Upper lobe of right lung (tissue), 1 donor: ENCODE measurements at places on chromosomes 7 and 10. TPM values are rescaled to one million over a fixed set of nuclear protein-coding genes. Genes with fewer than 3 reads are reported as not detected.
A peak's percentile ranks its signal among the peaks of the same experiment; 100 is the strongest.

DNA sequence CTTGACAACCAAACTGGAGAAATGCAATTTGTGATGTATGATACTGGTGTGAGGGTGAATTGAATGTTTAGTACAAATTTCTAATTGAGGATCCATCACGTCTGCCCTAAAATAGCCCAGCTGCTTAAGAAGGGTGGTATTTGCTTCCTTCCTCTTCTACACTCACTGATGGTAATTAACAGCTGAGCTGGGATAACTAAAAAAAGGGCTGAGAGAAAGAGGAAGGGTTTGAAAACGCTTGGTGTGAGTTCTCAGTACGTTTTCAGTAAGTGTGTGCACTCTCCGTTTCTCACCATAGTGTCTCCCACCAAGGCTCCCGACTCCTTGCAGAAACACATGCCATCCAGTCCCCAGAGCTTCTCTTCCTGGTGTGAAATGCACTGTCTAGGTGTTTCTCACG, 54.3 kb downstream of the MAP3K8 start:
- H3K4me1 ChIP-seq = peaks cover 7% of the 10 kb centered on the region
- no peak overlapping the region for H3K4me3 ChIP-seq
- DNase-seq = no peak
- H3K27me3 ChIP-seq = no peaks in the 10 kb centered on the region
- no peaks in the 10 kb centered on the region for H3K36me3 ChIP-seq
- H3K27ac ChIP-seq = no peak overlapping the region

DNA sequence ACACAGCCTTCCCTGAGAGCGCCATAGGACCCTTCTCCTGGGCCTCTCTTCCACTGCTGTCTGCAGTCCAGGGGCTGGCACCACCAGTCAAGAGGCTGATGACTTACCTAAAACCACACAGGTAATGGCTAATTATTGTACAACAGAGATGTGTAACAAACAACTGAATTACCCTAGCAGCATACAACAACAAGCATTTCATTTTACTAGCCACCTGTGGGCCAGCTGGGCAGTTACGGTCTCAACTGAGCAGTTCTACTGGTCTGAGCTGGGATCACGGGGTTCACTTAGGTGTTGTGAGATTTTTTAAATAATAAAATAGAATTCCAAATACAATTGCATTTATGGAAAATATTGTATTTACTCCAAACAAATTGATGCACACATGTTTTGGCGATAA, 431.9 kb downstream of the TNS3 start:
- H3K27ac ChIP-seq = no peak overlapping the region
- H3K4me1 ChIP-seq = peaks cover 33% of the 10 kb centered on the region
- no peak for DNase-seq
- no peaks in the 10 kb centered on the region for H3K27me3 ChIP-seq

DNA sequence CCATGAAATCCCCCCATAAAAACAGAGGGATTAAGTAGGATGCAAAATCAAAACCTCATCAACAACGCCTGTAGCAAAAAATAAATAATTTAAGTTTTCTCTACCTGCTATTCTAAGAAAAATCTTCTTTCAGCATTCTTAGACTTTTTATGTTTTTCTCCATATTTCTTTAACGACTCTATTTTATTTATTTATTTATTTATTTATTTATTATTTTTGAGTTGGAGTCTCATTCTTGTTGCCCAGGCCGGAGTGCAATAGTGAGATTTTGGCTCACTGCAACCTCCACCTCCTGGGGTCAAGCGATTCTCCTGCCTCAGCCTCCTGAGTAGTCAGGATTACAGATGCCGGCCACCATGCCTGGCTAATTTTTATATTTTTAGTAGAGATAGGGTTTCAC, 192.5 kb downstream of the SEMA3E start:
- H3K4me3 ChIP-seq = no peak overlapping the region
- H3K27me3 ChIP-seq = no peaks in the 10 kb centered on the region
- H3K4me1 ChIP-seq = no peaks in the 10 kb centered on the region
- no peak overlapping the region for H3K27ac ChIP-seq

EEF1AKMT2 gene
- total RNA-seq = 15.7 TPM

DNA sequence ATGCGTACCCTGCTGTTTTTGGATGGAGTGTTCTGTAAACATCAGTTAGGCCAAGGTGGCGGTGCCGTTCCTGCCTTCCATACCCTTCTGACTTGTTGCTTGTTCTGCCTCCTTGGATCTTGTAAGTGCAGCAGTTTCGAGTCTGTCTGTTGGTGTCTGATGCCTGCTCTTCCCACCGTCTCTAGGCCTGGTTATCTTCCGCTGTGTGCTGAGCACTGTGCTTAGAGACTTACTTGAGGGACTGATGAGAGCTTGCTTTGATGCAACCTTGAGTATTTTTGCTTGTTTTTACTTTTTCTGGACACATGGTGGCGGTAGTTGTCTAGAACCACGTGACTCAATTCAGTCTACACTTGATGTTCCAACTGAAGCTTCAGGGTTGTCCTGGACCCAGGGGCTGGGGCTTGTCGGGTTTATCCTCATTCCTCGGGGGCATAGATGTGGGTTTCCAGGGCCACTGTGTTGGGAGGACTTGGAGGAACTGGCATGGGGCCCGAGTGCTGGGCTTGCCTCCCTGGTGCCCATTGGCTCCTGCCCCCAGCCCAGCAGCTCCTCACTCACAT, 14.4 kb upstream of the SPRN start:
- no peak overlapping the region for H3K4me3 ChIP-seq
- no peaks in the 10 kb centered on the region for H3K4me1 ChIP-seq
- no peak for DNase-seq
- no peaks in the 10 kb centered on the region for H3K36me3 ChIP-seq
- no peak overlapping the region for H3K27ac ChIP-seq

DNA sequence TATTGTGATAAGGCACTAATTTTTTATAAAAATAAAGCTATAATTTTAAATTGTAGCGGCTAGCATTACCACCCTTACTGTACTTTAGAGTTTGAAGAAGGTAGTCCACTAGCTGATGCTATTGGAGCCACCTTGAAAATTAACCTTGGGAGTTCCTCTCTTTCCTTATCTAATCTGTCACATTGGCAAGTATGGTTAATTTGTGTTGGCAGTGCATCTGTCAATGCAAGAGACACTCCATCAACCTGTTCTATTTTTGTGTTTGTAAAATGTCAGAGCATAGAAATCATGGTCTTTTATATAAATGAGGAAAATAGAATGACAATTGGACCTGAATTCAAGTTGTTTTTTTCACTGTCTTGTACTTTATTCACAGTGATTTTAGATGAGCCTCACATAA, 20.5 kb downstream of the GLCCI1 start:
- H3K36me3 ChIP-seq = no peaks in the 10 kb centered on the region
- no peaks in the 10 kb centered on the region for H3K4me1 ChIP-seq
- DNase-seq = no peak
- H3K27ac ChIP-seq = no peak overlapping the region
- H3K27me3 ChIP-seq = no peaks in the 10 kb centered on the region

GRCh38 chr10:86349474-86349873, 17.1 kb downstream of the GRID1 start:
- no peaks in the 10 kb centered on the region for H3K4me1 ChIP-seq
- no peaks in the 10 kb centered on the region for H3K36me3 ChIP-seq
- H3K27ac ChIP-seq = no peak overlapping the region
- H3K27me3 ChIP-seq = no peaks in the 10 kb centered on the region
- peak; percentile 41 for DNase-seq
